ENCODE measurements at places on chromosomes 3 and 15.

DNA sequence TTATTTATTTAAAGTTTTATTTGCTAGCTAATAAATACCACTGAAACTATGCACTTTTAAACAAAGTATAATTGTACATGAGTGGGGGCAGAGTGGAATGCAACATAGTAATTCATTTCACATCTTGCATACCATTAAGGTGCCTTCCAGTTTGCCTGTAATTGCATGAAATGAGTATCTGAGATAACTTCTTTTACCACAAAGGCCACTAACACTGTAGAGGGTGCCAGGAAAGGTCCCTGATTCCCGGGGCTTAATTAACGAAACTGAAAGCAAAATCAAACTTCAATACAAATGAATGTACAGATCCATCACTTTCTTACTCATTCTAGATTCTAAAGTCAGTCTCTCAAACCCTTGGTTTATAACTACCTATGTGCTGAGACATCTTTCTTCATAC, 2.1 kb downstream of the CD47 start:
- DNase-seq = peak; percentile 25

- DNase-seq = no peak
These were observed 515 bp downstream of the EIF4G1 start for GRCh38 chr3:184314700-184315542.

DNA sequence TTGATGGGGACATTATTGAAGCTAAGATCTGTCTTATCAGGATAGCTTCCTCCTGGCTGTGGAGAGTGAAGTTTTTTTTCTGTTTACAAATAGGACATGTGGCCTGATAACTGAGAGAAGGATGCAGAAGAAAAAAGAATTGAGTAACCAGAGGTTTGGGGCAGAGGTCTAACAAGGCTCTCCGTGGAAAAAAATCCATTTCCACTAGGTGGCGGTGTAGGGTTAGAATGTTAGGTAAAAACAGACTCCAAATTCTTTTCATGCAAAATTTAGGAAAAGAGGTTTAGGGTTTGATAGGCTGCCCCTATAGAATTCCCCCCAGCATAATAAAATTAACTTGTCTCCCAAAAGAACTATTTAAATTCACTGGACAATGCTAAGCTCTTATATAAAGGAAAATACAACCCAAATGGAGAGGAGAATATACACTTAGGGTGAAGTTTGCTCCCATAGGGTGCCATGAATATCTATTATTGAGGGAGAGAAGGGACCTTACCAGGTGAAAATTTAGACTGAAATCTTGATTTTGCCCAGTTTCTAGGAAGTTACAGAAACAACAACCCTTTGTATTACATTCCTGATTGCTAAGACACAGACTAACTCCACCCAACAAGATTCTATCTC, 1560.4 kb downstream of the OTOL1 start:
- peak; percentile 42 for DNase-seq

GRCh38 chr15:84942456-84942855, 39.2 kb upstream of the PDE8A start:
- no peak for DNase-seq

GRCh38 chr3:69161587-69162307, 39.4 kb upstream of the LMOD3 start:
- DNase-seq = peak; percentile 32

DNA sequence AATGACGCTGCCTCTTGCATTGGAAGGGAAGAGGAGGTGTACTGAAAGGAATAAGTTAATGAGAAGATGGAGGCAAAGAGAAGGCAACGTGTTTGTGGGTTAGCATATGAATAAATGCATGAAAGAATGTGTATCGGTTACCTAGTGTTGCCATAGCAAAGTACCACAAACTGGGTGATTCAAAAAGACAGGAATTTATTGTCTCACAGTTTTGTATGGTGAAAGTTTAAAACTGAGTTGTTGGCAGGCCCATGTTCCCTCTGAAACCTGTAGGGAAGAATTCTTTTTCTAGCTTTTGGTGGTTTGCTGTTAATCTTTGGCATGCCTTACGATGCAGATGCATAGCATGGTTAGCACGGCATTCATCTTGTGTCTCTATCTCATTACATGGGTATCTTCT, 729.9 kb downstream of the MECOM start:
- no peak for DNase-seq

GRCh38 chr3:29922992-29923746, 642.3 kb downstream of the RBMS3 start:
- DNase-seq = no peak

DNA sequence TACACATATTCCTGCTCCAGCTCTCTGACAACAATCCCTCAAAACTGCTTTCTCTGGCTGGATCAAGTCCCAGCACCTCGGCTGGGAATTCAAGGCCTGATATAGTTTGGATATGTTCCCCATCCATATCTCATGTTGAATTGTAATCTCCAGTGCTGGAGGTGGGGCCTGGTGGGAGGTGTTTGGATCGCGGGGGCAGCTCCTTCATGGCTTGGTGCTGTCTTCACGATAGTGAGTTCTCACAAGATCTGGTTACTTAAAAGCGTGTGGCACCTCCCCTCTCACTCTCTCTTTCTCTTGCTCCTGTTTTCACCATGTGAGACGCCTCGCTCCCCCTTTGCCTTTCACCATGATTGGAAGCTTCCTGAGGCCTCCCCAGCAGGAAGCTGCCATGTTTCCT, 47.4 kb upstream of the SYN2 start:
- DNase-seq = no peak

Data from KG1 (cell line).